Right forelimb (tissue), 1 donor: ENCODE measurements at places on chromosomes 5 and 9.

DNA sequence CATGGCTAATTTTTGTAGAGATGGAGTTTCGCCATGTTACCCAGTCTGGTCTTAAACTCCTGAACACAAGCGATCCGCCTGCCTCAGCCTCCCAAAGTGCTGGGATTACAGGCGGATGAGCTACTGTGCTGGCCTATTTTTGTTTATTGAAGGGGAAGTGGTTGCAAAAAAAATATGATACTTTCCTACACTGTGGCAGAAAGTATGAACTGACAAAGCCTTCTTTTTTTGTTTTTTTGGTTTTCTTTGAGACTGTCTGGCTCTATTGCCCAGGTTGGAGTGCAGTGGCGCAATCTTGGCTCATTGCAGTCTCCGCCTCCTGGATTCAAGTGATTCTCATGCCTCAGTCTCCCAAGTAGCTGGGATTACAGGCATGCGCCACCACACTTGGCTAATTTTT is 50.9 kb downstream of the OSTF1 start:
- DNase-seq, result no peak

DNA sequence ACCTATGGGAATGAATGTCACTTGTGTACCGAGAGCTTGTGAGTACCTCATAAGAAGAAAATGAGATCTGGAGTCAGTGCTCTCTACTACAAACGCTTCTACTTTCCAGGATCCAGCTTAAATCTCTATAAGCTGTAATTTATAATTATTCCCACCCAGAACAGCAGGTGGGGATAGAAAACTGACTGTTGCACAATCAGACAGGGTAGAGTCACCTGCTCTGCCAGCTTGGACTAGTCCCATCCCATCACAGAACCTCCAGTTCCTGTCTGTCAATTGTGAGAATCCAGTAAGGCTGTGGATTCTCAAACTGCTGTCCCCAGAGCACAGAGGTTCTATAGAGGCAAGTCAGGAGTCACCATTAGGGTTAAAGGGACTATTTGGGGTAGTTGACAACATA is 2.0 kb downstream of the SPINK7 start:
- no peak for DNase-seq

DNA sequence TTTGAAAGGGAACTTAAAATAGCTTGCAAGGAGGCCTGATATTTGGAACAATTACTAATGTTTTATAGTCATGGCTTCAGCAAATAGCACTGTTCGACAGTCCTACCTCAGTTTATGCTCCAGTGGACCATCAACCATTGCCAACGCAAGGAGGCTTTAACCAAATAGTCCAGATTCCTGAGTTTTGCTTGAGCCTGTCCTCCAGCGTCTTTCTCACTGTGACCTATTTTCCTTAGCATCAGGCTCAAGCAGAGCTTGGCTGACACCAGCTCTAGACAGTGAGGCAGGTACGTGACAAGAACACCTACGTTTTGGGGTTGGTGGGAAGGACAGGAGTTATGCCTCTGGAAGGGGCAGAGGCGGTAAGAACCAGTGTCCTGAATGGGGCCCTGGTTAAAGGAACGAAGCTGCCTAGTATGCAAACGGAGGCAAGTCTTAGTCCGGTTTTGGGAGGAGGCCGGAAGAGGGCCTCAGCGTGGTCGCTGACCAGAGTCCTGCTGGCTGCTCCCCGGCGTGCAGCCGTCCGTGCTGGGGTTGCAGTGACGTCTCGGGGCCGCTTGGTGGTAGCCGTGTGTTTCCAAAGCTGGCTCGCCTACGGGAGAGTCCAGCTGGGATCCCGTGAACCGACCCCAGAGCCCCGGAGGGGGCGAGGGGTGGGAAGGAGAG is 998 bp upstream of the FGF18 start:
- peak; percentile 92 for DNase-seq

- no peak for DNase-seq
These were observed 52.3 kb upstream of the CD180 start for GRCh38 chr5:67248703-67249589.

DNA sequence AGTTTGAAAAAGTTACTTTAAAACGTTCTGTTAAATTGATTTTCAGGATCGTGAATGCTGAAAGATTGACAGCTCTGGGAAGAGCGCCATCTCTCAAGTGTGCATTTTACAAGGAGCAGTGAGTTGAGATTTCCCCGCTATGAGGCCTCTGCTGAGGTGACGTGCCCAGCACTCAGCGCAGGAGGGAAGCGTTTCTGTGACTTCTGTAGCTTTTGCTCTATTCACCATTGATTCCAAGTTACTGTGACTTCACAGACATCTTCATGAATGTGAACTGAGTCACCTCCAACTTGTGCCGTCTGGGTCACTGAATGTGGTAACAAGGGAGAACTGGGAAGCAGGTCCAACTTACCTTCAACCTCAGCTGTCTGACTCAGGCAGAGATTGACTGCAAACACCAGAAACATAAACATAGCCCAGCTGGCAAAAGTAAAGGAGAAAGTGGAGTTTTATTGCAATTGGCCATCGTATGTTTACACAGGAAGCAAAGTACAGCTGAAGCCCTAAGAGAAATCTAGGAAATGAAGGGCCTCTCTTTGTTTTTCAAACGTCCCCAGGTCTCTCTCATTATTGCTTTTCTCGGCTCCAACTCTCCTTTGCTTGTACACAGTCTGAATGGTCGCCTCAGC is 428.8 kb upstream of the CLINT1 start:
- peak; percentile 68 for DNase-seq

- DNase-seq, result no peak
These were observed 69.7 kb downstream of the PRLR start for GRCh38 chr5:35160486-35161116.

GRCh38 chr5:103033696-103034095 is 86.2 kb downstream of the GIN1 start:
- DNase-seq, result no peak

DNA sequence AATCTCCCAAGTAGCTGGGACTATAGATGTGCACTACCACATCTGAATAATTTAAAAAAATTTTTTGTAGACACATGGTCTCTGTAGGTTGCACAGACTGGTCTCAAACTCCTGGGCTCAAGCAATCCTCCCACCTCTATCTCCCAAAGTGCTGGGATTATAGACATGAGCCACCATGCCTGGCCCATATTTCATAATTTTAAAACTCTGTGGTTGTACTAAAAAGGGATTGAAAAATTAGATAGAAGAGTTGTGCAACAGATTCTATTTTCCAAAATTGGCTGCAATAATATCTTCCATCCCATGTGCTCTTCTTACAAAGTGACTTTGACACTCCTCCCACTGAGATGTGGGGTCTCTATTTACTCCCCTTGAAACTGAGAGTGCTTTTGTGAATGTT is 7.6 kb upstream of the UHRF2 start:
- no peak for DNase-seq

DNA sequence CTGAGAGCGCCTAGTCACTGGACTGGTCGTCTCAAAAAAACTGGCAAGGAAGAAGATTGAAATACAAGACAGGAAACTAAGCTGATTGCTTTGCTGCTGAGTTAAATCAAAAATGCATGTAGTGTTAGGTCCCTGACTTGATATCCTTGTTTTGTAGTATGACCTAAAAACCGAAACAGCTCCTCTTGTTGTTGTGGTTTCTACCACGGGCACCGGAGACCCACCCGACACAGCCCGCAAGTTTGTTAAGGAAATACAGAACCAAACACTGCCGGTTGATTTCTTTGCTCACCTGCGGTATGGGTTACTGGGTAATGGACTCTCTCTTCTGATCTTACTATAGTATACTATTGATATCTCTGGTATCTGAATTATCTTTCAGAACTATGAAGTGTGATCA is 4.3 kb downstream of the MTRR start:
- DNase-seq, result no peak

DNA sequence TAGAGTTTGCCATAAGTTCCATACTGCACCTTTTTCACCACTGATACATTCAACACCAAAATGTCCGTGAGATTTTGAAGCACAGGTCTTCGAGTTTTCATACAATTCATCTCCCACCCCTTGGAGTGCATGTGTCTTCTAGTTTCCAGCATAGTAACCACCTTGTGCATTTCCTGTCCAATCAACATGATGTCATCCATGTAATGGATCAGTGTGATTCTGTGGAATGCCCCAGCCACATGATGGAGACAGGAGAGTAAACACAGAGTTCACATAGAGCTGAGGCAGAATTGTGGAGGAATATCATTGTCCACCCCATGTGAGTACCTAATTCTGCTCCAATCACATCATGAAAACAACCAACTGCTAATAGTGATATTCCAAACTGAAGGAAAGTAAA is 441.5 kb upstream of the CDH6 start:
- no peak for DNase-seq

DNA sequence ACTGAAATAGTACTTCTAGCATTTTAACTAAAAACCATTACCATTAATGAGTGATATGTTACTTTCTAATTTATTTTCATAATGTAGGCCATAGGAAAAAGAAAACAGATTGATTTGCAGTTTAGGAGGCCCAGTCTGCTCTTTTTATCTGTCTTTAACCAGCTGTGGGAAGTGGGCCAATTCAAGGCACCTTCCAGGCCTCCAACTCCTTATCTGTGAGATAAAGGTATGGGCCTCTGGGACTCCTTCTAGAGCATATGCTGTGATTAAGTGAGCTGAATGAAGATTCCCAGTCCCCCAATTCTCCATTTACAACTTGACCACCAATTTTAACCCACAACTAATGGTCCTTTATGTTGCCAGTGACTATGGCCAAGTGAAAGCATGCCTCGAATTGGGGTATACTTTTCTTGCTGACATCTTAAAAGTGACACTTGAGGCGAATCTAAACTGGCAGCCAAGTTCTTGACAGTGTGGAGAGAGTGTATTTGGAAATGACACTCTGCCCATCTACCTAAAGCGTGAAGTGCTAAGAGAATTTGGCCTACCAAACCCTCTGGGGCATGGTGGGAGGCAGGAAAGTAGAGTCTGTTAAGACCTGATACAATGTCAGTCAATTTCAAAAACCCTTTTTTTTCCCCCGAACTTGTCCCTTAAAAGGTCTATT is 88.3 kb downstream of the PIK3R1 start:
- DNase-seq, result no peak

GRCh38 chr5:73265641-73266040 is 92.6 kb downstream of the TMEM174 start:
- DNase-seq, result no peak

GRCh38 chr5:103602438-103602837 is 39.8 kb upstream of the NUDT12 start:
- DNase-seq, result no peak

- no peak for DNase-seq
These were observed 612.1 kb upstream of the CDH6 start for GRCh38 chr5:30581198-30581935.

DNA sequence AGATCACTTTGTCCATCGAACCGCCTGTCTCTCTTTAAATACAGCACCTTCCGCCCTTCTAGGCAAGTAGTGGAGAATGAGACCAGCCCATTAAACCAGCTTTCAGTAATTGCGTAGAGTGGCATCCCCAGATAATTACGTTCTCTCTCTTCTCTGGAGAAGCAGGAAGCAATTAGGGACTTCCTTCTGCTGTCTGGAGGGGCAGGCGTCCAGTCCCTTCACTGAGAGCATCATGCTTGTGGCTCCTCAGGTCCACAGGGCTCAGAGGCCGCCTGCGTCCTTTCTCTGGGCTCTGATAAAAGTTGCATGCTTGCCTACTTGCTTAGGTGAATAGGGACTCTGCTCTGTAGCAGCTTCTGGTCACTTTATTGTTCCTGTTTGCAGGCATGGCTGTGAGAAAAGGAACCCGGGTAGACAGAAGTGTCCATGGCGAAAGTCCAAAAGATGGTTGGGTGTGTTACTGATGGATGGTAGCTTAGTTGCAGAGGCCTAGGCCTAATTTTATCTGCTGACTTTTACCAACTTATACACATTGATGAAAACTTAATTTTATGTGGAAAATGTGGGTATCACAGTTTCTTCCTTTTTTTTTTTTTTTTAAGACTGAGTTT is 299.1 kb upstream of the PANK3 start:
- no peak for DNase-seq

DNA sequence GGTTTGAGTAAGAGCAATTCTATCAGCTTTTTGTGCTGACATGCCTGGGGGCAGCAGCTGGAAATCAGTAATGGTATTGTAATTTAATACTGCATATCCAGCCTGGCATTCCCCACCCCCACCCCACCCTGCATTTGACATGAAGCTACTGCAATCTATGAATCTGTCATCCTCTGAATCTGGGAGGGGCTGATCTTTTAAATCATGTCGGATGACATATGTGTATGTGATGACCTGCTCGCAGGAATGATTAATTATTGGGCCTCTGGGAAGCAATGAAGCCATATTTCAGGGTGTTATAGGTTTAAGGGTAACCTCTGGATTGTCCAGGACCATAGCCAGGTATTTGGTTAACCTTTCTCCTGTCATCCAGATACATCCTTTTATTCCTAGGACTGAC is 64.6 kb upstream of the RASGRF2 start:
- no peak for DNase-seq

- no peak for DNase-seq
These were observed 534 bp upstream of the SAPCD2 start for GRCh38 chr9:137070906-137071275.

- DNase-seq, result no peak
These were observed 115.9 kb downstream of the KIF4B start for GRCh38 chr5:155129513-155129880.

- DNase-seq, result no peak
These were observed 18.8 kb downstream of the NR2F1 start for GRCh38 chr5:93601802-93602155.

- no peak for DNase-seq
These were observed 230.7 kb upstream of the SGCD start for GRCh38 chr5:156096259-156096658.

- DNase-seq, result peak; percentile 82
These were observed 1.8 kb downstream of the RALGDS start for GRCh38 chr9:133119103-133119845.

DNA sequence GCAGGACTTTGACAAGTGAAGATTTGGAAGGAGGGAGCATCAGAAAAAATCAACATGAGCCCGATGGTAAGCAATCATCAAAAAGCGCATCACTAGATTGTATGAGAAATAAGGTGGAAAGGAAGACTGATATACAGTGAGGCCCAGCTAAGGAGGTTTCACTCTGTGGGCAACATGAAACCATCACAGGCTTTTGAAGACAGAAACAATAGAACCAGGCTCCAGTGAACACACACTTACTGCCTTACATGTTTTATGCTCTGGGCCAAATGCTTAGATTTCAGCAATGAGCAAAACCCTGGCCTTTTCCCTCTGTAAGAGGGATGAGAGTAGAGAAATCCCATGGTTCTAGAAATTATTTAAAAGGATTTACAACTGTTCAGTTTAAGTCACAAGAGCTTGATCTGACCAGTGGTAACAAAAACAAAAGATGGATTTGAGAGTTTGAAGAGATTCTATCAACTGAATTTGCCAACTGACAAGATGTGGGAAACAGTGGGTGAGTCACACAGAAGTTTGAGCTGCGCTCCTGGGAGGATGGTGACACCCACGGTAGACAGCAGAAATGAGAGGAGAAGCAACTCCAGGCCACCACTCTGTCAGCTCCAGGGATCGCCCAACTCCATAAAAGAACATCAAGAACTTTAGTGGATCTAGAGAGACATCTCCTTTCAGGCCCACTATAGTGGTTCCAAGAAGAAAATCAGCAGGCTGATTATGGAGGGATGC is 261.8 kb downstream of the MCTP1 start:
- no peak for DNase-seq

DNA sequence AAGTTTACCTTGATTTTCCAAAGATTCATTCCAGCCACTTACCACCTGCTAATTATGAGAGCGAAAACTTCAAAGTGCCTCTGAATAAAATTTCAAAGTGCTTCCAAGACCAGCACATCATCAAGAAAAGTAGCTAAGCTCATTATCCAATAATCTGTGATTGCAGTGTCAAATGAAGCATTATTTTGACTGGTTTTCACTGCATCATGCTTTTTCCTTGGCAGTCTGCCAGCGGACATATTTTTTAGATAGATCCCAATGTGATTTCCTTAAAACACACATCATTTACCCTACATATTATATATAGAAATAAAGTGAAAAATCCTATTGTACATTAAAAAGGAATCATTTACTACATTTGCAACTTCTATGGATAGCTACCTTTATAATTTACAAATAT is 508.6 kb upstream of the FAM174A start:
- no peak for DNase-seq
